ENCODE measurements at places on chromosomes 12 and 14.

DNA sequence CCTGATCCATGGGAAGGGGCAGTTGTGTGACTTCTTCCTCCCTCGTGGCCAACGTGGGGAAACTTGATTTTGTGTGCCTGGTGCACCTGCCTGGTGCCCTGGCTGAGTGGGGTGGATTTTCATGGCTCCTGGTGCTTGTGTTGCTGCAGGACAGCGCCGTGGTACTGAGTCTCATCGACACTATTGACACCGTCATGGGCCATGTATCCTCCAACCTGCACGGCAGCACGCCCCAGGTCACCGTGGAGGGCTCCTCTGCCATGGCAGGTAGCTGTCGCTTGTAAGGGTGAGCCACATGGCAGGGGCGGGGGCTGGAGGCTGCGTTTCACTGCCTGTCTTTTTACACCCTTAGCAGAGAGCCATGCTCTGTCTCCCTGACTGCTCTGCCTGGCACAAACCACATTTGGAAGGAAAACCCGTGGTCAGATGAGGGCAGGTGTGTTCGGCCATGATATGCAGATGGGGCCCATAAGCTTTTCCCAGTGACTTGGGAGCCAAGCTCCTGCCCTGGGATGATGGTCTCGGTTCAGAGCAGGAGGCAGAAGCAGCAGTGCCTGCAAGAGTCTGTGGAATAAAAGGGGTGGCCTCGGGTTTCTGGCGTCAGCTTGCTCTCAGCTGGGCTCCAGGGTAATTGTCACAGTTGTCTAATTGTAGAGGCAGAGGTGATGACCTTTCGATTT is 49.5 kb downstream of the ADGRD1 start:
- H3K4me3 ChIP-seq, result no peak overlapping the region
- peaks cover 7% of the 10 kb centered on the region for H3K36me3 ChIP-seq
- H3K27me3 ChIP-seq, result no peaks in the 10 kb centered on the region
- H3K27ac ChIP-seq, result no peak overlapping the region
- DNase-seq, result no peak

- H3K36me3 ChIP-seq, result no peaks in the 10 kb centered on the region
- H3K4me3 ChIP-seq, result no peak overlapping the region
These were observed 155.2 kb downstream of the RPL10L start for GRCh38 chr14:46496409-46496808.

- peaks cover 8% of the 10 kb centered on the region for H3K4me1 ChIP-seq
- no peaks in the 10 kb centered on the region for H3K36me3 ChIP-seq
- no peak for DNase-seq
- no peak overlapping the region for H3K27ac ChIP-seq
These were observed 88.5 kb upstream of the NCOR2 start for GRCh38 chr12:124655698-124656516.

DNA sequence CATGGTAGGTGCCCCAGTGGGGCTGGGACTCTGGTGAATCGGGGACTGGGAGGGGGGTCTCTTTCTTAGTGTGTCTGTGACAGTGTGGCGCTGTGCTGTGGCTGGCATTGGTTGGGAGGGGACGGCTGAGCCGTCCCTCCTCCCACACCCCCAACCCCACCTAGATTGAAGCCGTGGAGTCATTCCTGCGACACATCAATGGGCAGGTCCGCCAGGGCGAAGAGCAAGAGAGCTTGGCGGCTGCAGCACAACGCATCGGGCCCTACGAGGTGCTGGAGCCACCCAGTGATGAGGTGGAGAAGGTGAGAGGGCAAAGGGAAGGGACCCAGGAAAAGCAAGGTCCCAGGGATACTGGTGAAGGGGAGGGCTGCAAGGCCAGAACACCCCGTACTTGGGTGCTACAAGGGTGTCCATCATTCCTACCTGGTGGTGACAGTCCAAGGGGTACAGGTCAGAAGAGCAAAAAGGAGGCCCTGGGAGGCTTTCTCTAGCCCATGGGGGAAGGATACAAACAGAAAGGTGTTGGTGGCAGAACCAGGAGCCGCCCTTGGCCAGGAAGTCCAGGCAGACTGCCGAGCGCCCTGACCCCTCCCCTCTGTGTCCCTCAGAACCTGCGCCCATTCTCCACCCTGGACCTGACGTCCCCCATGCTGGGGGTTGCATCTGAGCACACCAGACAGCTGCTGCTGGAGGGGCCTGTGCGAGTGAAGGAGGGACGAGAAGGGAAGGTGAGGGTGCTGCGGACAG is 7.4 kb downstream of the PLEKHG6 start:
- H3K4me1 ChIP-seq, result peaks cover 4% of the 10 kb centered on the region
- no peaks in the 10 kb centered on the region for H3K27me3 ChIP-seq
- no peak overlapping the region for H3K27ac ChIP-seq
- no peak for DNase-seq
- no peak overlapping the region for H3K4me3 ChIP-seq
- peaks cover 31% of the 10 kb centered on the region for H3K36me3 ChIP-seq

- DNase-seq, result no peak
- H3K4me1 ChIP-seq, result peaks cover 17% of the 10 kb centered on the region
- H3K27me3 ChIP-seq, result peaks cover 7% of the 10 kb centered on the region
- H3K4me3 ChIP-seq, result no peak overlapping the region
- H3K36me3 ChIP-seq, result no peaks in the 10 kb centered on the region
These were observed 101.9 kb downstream of the DACT1 start for GRCh38 chr14:58739674-58740073.

DNA sequence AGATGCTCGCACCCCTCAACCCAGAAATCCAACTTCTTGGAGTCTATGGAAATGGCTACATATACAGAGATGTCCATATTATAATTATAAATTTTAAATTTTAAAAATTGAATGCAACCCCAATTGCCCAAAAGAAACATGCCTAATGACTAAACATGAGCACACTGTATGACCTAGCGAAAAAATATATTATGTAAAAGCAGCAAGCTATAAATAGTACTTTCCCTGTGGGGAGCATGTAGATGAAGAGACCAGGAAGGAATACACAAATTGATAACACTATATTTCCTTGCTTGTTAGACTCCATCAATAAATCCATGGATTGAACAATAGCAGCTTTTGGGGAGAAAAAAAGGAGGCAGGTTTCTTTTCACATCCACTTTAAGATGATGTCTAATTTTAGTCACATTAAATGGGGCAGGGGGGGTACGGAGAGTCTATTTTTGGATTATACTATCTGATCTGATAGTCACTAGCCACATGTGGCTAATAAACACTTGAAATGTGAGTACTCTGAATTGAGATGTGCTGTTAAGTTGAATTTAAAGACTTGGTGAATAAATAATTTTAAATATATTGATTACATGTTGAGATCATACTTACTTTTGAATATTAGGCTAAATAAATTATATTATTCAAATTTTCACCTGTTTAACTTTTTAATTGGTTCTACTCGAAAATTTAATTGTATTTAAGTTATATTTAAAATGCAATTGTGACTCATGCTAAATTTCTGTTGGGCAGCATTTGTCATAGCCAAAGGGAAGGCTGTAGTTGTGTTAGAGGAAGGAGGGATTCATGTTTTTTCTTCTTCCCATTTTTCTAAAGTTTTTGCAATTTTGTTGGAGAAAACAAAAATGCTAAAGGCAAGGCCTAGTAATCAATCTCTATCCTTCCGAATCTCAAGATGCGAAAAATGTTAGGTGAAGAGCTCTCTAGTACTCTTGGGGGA is 17.5 kb downstream of the MAX start:
- no peak overlapping the region for H3K4me3 ChIP-seq
- peaks cover 51% of the 10 kb centered on the region for H3K36me3 ChIP-seq
- DNase-seq, result no peak

Measured in progenitor cell of endocrine pancreas (in vitro differentiated cells).